ENCODE measurements at places on chromosomes 13 and 19. TPM values are rescaled to one million over a fixed set of nuclear protein-coding genes. Genes with fewer than 3 reads are reported as not detected.

HSD17B14 gene
- total RNA-seq = 22.2 TPM

DNA sequence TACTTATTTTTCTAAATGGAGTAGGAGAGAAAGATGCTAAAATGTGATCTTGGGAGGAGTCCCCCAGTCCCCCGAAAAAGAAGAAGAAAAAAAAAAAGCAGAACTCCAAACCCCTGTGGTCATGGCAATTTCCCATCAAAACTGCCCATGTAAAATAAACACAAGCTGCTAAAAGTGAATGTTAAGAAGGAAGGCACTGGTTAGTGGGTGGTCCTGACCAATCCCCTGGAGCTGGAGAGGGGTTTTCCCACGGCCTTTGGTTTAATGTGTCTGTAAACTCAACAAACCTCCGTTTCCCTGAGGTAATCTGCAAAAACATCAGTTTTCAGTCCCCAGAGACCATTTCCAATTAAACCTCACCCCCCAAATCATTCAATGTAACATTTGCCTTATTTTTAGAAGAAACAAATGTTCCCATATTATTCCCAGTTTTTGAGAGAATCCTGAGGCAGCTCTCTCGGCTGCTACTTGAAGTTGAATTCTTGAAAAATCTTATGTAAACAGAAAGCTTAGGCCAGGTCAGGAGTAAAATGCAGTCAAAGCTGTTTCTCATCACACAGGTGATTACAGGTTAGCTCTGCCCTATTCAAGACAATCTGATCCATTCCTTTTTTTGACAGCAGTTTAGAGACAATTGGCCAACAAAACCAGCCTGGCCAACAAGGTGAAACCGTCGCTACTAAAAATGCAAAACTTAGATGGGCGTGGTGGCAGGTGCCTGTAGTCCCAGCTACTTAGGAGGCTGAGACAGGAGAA, 17.0 kb downstream of the RAB3D start:
- DNase-seq = no peak

ZSWIM4 gene
- total RNA-seq = 8.2 TPM

GRCh38 chr13:24225930-24226329, 65.4 kb downstream of the SPATA13 start:
- no peak for DNase-seq

POSTN gene
- total RNA-seq = 27.6 TPM

DNA sequence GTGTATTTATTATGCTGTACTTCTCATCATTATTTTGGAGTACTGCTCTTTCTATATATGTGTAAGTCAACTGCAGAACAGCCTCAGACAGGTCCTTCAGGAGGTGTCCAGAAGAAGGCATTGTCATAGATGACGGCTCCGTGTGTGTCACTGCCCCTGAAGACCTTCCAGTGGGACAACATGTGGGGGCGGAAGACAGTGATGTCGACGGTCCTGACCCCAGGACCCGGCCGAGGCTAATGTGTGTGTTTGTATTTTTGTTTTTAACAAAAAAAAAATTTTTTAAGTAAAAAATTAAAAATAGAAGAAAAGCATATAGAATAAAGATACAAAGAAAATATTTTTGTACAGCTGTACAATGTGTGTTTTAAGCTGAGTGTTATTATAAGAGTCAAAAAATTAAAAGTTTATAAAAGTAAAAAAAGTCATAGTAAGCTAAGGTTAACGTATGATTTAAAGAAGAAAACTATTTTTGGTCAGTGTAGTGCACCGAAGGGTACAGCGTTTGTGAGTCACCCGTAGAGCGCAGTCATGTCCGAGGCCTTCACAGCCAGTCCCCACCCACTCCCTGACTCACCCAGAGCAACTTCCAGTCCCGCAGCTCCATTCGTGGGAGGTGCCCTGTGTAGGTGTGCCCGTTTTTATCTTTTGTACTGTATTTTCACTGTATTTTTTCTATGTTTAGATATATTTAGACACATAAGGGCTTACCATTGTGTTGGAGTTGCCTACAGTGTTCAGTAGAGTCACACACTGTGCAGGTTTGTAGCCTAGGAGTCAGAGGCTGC, 42.2 kb upstream of the SPACA7 start:
- DNase-seq = no peak

PGLYRP2 gene
- total RNA-seq = not detected

DNA sequence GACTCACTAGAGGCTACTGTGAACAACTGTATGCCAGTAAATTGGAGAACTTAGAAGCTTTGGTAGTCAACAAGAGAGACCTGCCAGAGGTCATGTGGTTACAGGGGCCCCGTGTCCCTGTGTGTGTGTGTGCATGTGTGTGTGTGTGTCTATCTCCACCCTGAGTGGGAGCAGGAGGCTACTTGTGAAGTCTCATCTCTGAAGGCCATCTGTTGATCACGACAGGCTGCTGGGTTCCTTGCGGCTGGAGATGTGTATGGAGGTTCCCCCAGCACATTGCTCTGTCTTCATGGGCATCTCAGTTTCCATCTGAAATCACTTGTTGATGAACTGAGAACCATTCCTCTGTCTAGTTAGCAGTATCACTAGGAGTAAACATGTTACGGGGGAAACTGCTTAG, 58.2 kb upstream of the TEX29 start:
- DNase-seq = no peak

- no peak for DNase-seq
Measured at GRCh38 chr13:66723576-66723975, 506.6 kb downstream of the PCDH9 start.

ADAMTSL5 gene
- total RNA-seq = 48.3 TPM

- DNase-seq = no peak
Measured at GRCh38 chr13:111232191-111232590, 88.3 kb upstream of the TEX29 start.

TEX26 gene
- 0.31 TPM for total RNA-seq

All from sciatic nerve (tissue), 2 donors.